ENCODE measurements at places on chromosomes 4 and X. TPM values are rescaled to one million over a fixed set of nuclear protein-coding genes. Genes with fewer than 3 reads are reported as not detected.

DNA sequence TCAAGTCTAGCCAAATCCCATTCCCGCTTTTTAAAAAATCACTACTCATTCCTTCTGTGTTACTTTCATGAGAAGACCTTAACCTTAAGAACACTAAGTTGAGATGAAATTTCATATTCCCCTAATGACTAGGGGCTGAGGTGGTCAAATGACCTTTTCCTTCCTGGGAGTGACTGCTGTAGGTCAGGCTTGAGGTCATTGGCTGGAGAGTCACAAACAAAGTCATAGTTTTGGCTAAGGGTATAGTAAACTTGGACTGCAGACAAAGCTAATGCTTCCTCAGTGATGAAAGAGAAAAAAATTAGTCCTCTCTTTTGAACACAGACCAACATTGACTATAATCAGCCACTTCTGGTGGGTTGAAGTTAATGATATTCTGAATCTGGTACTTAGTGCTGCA, 16.0 kb upstream of the FGF2 start:
- no peak for DNase-seq

GRCh38 chr4:174141876-174142275, 141.6 kb downstream of the FBXO8 start:
- DNase-seq: no peak

- no peak for DNase-seq
Observed at GRCh38 chrX:149845385-149845784, 35.6 kb upstream of the MAGEA8 start.

DNA sequence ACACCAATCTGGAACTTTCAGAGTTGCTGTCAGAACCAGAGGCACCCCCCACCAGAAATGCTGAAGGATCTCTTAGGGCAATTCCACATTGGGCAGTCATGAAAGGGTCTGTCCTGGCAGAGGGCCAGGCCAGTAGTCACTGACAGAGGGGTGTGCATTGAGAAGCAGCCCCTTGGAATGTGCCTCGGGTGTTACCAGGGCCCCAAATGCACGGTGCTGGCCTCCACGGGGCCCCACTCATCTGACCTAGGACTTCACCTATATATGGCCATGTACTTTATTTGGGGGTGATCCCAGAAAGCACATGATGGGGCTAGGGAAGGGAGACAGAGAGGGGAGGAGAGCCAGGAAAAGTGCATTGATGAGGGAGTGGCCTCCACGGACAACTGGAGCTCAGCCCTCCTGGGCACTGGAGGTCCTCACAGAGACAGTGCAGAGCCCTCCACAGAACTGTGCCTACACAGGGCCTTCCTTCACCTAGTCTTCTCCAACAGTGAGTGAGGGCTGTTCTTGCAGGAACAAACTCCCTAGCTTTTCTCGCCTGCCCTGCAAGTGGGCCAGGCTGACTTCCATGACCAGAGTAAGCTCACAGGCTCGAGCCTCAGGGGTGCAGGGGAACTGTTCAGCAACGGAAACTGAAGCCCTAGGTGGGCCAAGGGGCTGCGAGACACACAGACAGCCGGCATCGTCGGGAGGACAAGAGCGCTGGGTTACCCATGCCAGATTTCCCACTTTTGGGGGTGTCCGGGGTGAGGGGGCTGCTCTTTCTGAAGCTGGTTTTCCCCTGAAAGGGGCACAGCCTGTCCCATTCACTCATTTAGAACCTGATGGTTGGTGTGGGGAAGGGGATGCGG, 136.2 kb downstream of the HMX1 start:
- no peak for DNase-seq

- no peak for DNase-seq
Observed at GRCh38 chr4:1490654-1491327, 84.5 kb upstream of the NKX1-1 start.

DNA sequence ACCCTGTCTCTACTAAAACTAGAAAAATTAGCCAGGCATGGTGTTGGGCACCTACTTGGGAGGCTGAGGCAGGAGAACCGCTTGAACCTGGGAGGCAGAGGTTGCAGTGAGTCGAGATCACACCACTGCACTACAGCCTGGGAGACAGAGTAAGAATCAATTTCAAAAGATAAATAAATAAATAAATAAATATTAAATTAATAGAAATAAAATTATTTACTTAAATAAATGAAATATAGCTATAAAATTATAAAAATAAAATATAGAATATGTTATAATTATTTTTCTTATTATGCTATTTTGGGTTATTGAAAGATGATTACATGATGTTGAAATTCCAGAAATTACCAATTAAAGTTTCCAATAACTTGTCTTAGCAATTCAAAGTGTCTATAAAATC, 1029.8 kb upstream of the AGA start:
- DNase-seq: no peak

- no peak for DNase-seq
Observed at GRCh38 chr4:37993806-37994205, 33.6 kb downstream of the PTTG2 start.

GRCh38 chrX:936979-937769, 275.3 kb downstream of the CRLF2 start:
- no peak for DNase-seq

- no peak for DNase-seq
Observed at GRCh38 chr4:92714640-92715039, 410.9 kb downstream of the GRID2 start.

GRCh38 chr4:113407409-113407808, 354.1 kb downstream of the CAMK2D start:
- no peak for DNase-seq

DNA sequence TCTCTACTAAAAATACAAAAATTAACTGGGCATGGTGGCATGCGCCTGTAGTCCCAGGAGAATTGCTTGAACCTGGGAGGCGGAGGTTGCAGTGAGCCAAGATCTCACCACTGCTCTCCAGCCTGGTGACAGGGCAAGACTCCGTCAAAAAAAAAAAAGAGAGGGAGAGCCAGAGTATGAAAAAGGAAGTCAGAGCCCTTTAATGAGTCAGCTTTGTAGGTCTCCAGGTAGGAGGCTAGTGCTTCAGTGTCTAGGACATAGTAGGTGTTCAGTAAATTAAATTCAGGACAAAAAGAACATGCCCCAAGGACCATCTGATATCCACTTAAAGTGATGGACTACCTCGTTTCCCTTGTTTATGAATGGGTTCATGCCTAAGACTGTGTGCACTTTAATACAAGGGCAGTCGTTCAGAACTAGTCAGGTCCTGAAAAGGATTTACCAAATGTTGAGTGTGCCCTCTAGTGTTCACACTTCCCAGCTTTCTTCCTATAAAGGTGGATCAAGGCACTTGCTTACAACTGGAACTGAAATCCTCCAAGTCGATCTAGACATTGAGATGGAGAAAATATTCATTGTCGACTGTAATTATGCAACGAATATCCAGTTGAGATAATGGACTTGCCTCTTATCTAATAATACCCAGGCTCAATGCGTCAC, 29.0 kb downstream of the F9 start:
- peak; percentile 47 for DNase-seq

DNA sequence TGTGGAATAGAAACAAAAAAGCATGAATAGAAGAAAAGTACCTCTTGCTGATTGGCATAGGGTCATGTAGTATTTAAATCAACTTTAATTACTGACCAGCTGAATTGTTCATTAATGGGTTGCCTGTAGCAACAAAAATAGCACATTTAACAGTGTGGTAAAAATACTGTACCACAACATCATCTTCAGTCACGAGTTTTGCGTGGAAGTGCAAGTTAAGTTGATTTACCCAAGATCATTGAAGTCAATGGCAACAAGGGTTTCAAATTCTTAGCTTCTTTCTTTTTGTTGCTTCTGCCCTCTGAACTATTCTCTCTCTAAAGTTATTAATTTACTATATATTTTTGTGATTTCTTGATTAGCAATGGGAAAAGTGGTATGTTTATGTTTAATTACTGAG, 526.6 kb downstream of the C4orf33 start:
- DNase-seq: no peak

DNA sequence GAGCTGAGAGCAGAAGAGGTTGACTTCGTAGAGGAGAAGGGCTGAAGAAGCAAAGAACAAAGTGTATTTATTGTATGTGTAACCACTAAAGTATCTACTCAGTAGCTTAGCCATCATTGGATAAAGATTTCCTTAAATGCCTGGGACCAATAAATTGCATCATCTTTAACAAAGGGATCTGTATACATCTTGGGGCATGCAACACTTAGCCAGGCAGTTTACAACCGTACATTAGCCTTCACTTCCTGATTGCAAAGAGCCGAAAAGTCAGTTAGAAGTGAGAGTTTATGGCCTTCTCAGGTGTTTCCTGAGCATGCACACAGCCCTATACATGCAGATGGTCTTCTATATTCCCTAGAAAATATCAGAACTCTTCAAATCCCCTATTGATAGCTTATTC, 68.0 kb upstream of the MAGED1 start:
- DNase-seq: no peak

GRCh38 chr4:102439236-102439614, 61.9 kb upstream of the NFKB1 start:
- DNase-seq: peak; percentile 84

DNA sequence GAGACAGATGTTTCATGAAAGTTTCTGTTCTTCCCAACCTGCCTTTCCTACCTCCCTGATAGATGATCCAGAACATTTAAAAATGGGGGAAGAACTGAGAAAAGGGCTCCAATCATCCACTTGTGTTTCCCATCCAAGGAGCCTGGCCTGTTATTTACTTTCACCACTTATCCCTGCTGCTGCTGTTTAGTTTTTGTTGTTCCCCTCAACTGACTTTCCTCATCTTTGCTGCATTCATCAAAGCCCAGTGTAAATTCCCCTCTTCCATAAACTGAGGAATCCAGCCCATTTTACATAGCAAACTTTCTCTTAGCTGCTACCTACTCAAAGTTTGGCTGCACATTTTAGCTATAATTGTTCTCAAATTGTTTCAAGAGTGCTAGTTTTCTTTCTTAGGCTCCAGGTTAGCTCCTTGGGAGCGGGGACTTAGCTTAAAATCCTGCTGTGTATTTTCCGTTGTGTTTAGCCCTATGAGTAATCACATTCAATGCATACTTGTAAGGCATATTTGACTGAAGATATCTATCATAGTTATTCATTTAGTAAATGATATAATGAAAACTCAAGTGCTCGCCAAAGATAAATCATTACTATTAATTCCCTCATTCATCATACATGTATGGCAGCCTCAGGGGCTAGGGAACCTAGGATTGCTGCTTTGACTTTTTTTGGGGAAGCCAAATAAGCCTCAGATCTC, 1.4 kb upstream of the PTPN13 start:
- no peak for DNase-seq

GRCh38 chr4:98289375-98289774, 28.2 kb downstream of the RAP1GDS1 start:
- DNase-seq: no peak

GRCh38 chr4:15341733-15342300, 86.0 kb upstream of the C1QTNF7 start:
- DNase-seq: no peak

- peak; percentile 3 for DNase-seq
Observed at GRCh38 chrX:143873343-143873742, 10.5 kb upstream of the UBE2NL start.

GRCh38 chr4:98081936-98082335, 61.3 kb downstream of the STPG2 start:
- DNase-seq: no peak

- DNase-seq: no peak
Observed at GRCh38 chr4:48116582-48116981, 17.5 kb downstream of the TXK start.

- DNase-seq: no peak
Observed at GRCh38 chrX:147917700-147918695, 6.3 kb downstream of the FMR1 start.

DNA sequence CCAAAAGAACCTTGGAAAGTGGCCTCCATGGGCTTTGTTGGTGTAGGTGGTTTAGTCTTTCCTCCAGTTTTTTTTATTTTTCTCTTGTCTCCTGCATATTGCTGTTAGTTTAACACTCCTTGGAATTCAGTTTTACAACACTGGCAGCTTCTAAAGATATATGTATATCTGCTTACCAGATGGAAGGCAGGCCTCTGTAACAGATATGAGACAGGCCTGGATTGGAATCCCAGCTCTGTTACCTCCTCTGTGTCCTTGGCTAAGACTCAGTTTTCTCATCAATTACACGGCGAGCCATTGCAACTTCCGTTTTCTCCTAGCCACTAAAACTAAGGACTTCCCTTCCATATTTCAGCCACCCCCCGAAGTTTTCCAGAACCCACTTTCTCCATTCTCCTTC, 133.4 kb upstream of the SMAD1 start:
- DNase-seq: no peak

DNA sequence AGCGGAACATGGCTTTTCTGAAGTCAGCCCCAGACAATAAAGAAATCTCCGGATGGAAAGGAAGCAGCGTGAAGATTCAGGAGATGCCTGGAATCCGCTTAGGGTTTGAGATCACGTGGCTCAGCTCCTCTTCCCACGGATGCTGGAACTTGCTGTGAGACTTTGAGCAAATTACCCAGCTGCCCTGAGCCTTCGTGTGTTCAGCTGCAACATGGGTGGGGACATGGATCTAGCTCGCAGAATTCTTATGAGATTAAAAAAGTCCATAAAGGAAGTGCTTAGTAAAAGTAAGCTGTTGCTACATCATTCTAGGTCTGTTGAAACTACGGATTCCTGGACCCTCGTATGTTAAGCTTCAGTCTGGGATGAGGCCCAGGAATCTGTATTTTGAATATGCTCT, 55.7 kb upstream of the STIM2 start:
- DNase-seq: no peak

DNA sequence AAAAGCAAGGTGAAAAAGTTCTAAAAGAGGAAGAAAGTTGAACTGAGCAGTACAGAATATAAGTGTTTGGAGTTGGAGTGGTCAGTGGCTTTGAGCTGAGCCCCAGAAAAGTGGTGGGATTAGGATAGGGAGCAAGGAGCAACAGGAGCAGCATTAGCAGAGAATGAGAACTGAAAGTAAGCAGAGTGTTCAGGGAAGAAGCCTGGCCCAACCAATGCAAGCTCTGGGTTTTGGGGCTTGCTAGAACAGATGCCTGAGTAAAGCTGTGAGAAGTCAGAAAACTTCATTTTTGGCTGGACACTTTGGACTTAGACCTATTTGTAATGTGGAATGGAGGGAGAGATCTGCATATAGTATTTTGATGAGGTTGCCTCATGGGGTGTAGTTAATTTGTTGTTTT, 17.8 kb downstream of the JADE1 start:
- no peak for DNase-seq

Gene PHEX
- 0.64 TPM for total RNA-seq

Gene FGA
- not detected for total RNA-seq

Gene TIGD4
- total RNA-seq: 1.8 TPM

Gene CSAG3
- total RNA-seq: not detected

Gene AADAT
- total RNA-seq: 14.5 TPM

Gene NIPAL1
- total RNA-seq: 3.0 TPM

Gene PPARGC1A
- 2.0 TPM for total RNA-seq

Gene SSX5
- total RNA-seq: not detected

Gene PAGE1
- total RNA-seq: not detected

Gene GRID2
- total RNA-seq: not detected

Gene SPATA4
- total RNA-seq: not detected

Gene TMEM150C
- total RNA-seq: 0.26 TPM
